ENCODE measurements at places on chromosomes 4 and X. TPM values are rescaled to one million over a fixed set of nuclear protein-coding genes. Genes with fewer than 3 reads are reported as not detected.

DNA sequence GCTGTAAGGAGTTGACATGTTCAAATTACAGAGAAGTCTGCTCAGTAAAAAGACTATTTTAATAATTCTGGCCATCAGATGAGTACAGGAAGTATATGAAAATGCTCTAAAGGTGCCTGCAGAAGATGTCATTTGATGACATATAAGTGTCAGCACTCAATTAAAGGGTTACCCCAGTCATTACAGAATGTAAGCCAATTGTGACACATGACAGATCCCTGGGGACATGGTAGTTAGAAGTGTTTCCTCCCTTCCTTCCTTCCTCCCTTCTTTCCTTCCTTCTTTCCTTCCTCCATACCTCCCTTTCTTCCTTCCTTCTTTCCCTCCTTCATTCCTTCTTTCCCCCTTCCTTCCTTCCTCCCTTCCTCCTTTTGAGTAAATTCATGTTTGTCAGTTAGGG lies 453.0 kb downstream of the RAPGEF2 start:
- DNase-seq, result no peak

GRCh38 chr4:189092581-189092980 lies 848.1 kb upstream of the FRG1 start:
- no peak for DNase-seq

- DNase-seq, result no peak
Observed at GRCh38 chr4:57462843-57463242, 352.7 kb upstream of the IGFBP7 start.

MAGEA11 gene
- not detected for total RNA-seq

DNA sequence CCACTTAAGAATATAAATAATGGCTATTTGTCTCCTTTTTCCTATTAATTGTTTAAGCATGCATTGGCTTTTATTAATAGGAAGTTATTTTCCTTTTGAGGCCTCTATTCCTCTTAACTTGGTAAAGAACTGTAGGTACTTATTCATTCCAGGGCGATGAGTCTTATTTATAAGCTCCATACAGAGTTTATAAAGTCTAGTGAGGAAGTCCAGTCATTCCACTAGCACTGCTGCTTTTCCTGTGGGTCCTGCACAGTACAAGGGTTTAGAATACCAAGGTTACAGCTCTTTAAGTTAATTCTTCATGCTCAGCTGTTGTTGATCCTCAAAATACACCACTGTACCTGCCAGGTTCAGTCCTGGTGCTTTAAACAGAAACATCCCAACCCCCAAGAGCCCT lies 28.5 kb upstream of the WNK3 start:
- no peak for DNase-seq

HTT gene
- 29.4 TPM for total RNA-seq

DNA sequence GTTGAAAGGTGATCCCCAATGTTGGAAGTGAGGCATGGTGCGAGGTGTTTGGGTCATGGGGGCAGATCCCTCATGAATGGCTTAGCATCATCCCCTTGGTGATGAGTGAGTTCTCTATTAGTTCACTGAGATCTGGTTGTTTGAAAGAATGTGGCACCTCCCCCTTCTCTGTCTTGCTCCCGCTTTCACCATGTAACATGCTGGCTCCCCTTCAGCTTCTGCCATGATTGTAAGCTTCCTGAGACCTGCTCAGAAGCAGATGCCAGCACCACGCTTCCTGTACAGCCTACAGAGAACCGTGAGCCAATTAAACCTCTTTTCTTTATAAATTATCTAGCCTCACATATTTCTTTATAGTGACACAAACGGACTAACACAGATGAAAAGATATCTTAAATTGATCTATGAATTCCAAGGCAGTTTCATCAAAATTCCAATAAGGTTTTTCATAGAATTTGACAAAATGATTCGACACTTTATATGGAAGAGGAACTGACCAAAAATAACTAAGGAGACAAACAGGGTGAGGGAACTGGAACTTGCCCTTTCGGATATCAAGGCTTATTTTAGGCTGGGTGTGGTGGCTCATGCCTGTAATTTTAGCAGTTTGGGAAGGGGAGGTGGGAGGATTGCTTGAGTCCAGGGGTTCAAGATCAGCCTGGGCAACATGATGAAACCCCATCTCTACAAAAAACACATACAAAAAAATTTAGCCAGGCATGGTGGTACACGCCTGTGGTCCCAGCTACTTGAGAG lies 56.9 kb upstream of the OGT start:
- no peak for DNase-seq

DNA sequence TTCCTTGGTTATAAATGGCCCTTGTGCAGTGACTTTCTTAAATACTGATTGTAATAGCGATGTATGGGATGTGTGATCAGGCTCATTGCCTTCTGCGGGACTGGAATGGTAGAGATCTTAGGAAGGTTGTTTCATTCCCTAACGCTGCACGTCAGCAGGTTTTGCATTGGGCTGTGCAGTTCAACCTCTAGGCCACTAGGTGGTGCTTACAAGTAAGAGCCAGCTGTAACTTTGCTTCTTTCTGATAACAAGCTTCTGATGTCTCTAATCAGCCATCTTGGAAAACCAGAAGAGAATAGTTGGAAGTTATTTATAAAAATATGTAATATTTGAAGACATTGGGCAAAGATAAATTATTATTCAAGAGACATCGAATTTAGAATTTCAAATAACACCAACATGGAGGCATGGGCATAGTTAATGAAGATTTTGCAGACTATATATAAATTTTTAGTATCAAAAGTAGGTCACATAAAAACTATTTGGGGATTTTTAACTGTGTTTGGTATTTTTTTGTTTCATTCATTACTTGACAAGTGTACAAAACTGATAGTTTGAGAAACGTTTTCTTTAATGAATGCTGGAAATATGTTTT lies 339.7 kb upstream of the PCDH7 start:
- DNase-seq, result no peak

GRCh38 chr4:10161840-10162239 lies 45.2 kb upstream of the WDR1 start:
- no peak for DNase-seq

SYP gene
- 0.29 TPM for total RNA-seq

- no peak for DNase-seq
Observed at GRCh38 chrX:150548684-150549083, 19.7 kb upstream of the MTM1 start.

GRCh38 chr4:139774759-139775487 lies 109.3 kb downstream of the MGST2 start:
- DNase-seq, result no peak

DNA sequence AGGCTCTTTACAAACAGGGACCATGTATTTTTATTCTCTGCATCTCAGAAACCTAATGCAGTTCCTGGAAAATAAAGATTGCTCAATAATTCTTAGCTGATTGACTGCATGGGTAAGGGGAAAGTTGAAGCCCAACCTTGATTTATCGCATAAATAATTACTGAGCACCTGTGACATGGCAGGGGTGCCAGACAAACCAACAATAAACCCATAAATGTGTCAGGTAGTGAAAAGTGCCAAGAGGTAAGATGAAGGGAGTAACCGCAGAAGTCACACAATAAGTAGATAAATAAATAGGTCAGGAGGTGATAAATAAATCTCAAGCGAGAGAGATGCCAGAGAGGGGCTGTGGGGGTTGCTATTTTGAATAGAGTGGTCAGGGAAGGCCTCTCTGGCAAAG lies 20.1 kb upstream of the AP1S2 start:
- DNase-seq, result no peak

DNA sequence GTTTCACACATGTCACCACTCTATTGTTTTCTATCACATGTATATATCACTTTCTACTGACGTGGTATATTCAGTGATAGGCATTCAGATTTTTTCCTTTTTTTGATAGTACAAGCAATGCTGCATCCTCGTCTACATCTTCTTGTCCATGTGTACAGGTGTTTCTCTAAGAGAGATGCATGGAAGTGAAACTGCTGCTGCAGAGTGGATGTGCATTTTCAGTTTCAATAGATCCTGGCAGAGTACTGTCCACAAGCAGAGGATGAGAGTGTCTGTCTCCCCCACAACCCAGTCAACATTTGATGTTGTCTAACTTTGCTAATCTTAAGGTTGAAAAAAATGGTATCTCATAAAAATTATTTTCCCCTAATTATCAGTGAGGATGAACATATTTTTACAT lies 194.0 kb upstream of the CASK start:
- no peak for DNase-seq

- DNase-seq, result no peak
Observed at GRCh38 chr4:122481766-122482405, 25.4 kb upstream of the IL2 start.

- no peak for DNase-seq
Observed at GRCh38 chr4:165738571-165738970, 134.5 kb upstream of the TLL1 start.

DNA sequence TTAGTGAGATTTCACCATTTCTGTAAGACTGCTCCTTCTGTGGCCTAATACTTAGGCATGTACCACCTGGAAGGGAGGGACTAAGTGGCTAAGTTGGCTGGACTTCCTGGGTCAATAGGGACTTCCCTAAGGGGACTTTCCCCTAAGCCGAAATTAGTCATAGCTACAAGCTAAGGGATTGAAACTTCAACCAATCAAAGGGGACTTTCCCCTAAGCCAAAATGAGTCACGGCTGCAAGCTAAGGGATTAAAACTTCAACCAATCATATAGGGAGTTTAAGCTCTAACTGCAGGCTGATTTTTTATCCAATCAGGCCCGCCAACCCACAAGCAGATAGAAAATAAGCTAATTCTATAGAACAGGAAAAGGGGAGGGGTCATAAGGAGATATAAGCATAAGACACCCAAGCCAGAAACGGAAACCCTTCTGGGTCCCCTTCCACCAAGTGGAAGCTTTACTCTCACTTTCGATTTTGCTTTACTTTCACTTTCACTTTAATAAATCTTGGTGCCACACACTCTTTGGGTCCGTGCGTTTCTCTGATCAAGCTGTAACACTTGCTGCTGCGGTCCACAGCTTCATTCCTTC lies 382.8 kb downstream of the KLHL4 start:
- peak; percentile 23 for DNase-seq

- no peak for DNase-seq
Observed at GRCh38 chr4:56821381-56822243, at the start of gene SPINK2. SPINK2 (minus strand) TSS chr4:56821701; CDS start chr4:56821662, 39 bp downstream.

CT47A7 gene
- total RNA-seq, result not detected

GRCh38 chrX:130060122-130061069 lies 49.9 kb downstream of the ELF4 start:
- DNase-seq, result no peak

- no peak for DNase-seq
Observed at GRCh38 chr4:186264660-186265059, 1.3 kb upstream of the F11 start.

- no peak for DNase-seq
Observed at GRCh38 chr4:107600983-107601382, 119.1 kb downstream of the PAPSS1 start.

GRCh38 chr4:75168548-75168947 lies 235.6 kb downstream of the PARM1 start:
- DNase-seq, result no peak

- DNase-seq, result no peak
Observed at GRCh38 chrX:11757397-11757718, 679 bp upstream of the MSL3 start.

DNA sequence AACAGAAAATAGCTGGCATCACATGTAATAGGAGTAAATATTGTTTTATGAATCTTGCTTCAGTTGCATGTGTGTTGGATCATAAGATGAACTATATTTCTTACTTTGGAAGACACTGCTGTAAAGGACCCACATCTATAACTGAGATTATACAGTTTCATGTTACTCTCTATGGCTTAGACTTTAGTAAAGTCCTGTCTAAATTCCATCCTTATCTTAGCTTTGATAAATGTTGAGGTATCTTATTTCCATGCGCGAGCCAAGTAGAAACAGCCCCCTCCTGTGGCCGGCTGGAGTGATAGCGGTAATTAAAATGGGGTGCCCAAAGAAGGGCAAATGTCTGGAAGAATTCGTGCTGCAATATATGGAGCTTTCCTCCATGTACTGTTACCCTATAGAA lies 43.0 kb downstream of the CCDC158 start:
- DNase-seq, result no peak

DNA sequence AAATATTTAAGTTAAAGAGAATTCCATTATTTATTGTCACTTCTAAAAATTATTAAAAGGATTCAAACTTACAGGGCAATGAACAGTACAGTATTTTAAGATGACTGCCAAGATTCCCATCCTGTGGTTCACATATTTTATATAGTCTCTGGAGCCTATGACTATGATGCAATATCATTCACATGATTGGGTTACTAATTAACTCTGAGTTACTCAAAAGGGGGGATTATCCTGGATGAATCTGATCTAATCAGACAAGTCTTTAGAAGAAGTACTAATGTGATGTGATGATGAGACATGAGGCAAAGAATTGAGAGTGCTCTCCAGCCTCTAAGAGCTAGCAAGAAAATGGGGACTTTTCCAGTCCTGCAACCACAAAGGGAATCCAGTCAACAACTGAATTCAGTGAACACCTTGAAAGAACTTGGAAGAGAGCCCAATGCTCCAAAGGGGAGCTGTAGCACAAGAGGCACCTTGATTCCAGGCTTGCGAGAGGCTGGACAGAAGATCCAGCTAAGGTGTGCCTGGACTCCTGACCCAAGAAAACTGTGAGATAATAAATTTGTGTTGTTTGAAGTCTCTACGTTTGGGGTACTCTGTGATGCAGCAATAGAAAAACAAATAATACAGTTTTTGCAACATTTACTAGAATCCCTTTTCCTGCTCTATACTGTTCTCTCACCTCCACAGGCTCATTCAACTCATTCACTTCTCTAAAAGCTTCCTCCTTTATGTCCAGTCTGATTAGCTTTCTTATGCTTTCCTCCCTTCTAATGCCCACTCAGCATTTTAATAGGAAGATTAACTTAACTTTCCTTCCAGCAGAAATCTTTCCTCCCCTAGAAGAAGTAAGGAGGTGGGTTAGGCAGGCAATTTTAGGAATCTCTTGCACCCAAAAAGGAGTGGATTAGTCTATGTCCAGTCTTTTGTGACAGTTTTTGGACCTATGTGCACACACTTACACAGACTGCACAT lies 133.8 kb upstream of the LCORL start:
- peak; percentile 53 for DNase-seq

SPANXB1 gene
- total RNA-seq, result 0.65 TPM

CLDN22 gene
- not detected for total RNA-seq

DNA sequence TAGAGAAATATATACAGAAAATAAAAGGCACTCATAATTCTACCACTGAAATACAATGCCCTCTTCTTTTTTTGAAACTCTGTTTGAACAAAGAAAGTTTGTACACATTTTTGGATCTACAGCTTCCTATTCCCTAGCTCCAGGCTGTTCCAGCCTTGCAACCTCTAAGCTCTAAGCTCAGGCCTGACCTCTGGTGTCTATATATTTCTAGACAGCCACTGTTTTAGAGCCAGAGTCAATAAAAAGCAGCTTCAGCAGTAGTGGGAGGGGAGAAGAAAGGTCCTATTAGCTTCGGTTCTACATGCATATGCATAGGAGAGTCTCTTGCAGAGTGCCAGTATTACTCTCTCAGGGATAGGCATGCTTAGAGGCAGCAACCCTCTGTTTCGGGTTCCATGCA lies 39.7 kb downstream of the CLDN2 start:
- DNase-seq, result no peak

All from epithelial cell of proximal tubule (primary cell).